ENCODE measurements at places on chromosomes 16 and 17.

DNA sequence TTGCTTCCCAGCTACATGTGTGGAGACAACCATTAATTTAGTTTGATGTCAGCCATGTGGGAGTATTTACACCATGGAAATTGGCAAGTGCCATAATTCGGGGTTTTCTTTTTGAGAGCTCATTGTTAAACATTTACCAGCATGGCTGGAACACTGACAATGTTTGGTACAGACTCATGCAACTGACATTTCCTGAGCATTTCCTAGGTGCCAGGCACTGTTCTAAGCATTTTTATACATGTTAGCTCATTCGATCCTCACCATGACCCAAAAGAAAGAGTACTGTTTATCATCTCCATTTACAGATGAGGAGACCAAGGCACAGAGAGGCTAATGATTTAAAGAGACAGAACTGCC lies 86.9 kb downstream of the FOXL1 start:
- no peak for DNase-seq

- no peak for DNase-seq
Measured at GRCh38 chr16:55002419-55002818, 71.8 kb downstream of the IRX5 start.

- no peak for DNase-seq
Measured at GRCh38 chr17:54324813-54325212, 502.1 kb downstream of the KIF2B start.

DNA sequence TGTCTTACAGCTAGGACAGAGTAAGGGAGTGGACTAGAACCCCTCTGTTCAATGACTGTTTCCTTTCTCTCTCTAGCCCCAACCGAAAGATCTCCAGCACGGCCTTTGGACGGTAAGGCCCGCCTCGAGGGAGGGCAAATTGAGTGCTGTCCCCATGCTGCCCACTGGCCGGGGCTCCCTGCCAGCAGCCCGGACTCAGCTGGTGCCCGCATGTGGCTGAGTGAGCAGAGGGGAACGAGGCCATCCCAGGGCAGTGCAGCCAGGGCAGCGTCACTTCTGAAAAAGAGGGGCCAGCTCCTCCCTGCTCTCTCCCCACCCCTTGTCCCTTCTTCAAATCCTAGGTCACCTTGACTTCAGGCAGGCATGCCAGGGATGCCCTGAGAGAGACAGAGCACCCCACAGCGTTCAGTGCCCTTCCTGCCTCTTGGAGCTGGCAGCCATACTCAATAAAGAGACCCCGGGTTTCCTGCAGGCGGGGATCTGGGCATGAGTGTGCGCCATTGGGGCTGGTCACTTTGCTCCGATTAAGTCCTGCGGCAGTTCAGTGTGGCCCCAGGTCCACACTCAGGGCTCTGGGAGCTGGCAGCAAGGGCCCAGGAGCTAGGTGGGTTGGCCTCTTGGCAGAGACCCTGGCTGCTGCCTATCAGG lies 130.9 kb downstream of the RAB11FIP4 start:
- no peak for DNase-seq

DNA sequence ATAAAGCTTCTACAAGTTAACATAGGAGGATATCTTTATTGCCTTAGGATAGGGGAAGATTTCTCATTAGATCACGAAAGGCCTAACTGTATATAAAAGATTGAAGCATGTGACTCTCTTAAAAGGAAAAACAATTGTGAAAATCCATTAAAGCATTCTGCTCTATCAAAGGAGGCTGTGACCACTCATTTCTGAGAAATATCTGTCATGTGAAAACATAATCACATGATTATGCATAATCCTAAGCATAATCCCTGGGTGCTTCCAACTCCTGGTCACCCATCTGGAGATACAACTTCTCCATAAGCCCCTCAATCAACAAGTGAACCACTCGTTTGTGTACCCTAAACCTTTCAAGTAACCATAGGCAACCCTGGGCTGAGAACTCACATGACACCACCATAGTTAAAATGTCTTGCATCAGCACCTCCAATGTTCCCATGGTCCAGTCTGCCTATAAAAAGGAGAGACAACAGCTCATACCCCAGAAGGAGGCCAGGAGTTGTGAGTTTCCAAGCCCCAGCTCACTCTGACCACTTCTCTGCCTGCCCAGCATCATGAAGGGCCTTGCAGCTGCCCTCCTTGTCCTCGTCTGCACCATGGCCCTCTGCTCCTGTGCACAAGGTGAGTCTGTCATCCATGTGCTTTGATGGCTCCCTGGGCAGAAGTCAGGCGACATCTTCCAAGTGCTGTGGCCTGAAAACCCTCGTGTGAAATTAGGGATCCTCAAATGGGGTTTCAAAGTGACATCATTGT lies at the start of gene CCL18:
CCL18 (plus strand) TSS at position 487 of the 756 bp plus-strand sequence; CDS start at position 558, 71 bp downstream.
- DNase-seq, result no peak

DNA sequence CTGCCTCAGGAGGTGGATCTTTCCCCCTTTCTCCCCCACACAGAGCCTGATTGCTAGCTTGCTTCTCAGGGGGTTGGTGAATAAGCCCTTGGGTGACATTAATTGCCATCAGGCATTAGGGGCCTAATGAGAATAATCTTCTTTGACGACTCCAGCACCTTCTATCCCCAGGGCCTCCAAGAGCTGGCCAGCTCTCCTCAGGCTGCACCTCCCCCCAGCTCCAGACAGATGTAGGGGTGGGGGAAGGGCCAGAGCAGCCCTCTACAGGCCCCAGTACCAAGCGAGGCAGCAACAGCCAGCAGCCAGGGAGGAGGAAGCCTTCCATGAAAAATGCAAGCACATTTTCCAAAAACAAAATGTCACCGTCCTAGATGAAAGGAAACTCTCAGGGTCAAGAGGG lies 1.4 kb upstream of the TMEM132E start:
- DNase-seq, result no peak

GRCh38 chr16:82649766-82650165 lies 23.0 kb downstream of the CDH13 start:
- no peak for DNase-seq

- no peak for DNase-seq
Measured at GRCh38 chr17:73013816-73014663, 78.4 kb downstream of the SLC39A11 start.

GRCh38 chr16:53220585-53220984 lies 165.8 kb downstream of the CHD9 start:
- no peak for DNase-seq

DNA sequence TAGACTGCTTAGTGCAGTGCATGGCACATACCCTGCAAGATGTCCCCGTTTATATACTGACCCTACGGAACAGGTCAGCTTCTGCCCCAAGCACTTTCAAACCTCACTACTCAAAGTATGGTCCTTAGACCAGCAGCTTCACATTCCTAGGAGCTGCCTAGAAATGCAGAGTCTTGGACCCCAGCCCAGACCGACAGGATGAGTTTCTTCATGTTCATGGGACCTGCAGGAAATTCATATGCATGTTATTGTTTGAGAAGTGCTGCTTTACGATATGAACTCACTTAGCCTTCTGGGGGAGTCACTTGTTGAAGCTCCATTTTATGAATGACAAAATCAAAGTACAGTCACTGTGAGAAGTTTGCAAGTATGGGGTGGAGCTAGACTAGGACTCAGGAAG lies 82.6 kb downstream of the DYNLRB2 start:
- DNase-seq, result no peak

DNA sequence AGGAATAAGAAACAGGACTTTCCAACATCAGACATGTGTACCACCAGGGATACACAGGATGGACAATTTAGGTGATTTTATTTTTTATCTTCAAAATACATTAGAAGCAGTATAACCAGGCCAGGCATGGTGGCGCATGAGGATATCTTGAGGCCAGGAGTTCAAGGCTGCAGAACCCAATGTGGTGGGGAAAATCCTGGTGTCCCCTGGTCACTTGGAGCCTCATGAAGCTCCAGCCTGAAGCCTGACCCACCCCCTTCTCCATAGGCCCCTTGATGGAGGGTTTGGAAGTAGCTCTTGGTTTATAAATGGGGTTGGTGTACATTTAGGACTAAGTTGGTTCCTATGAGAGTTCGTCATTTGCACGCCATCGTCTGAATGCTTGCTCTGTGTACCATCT lies 88.6 kb downstream of the MYH11 start:
- no peak for DNase-seq

DNA sequence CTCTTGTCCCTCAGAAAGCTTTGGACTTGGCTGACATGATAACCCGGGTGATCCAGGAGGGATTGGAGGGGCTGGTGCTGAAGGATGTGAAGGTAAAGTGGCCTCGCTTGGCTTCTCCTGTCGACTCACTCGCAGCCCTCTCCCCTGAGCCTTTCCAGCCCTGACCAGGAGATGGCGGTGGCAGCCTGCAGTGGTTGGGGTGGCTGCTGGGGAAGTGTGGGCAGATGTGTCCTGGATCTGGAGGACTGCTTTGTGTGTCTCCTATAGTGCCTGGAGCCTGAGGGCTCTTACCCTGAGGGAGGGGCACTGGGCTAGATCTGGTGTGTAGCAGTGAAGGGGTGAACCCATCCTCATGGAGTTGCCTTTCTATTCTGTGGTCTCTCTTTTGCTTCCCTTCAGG lies 17.9 kb downstream of the LIG3 start:
- DNase-seq, result peak; percentile 58

- no peak for DNase-seq
Measured at GRCh38 chr17:49583226-49583625, 7.6 kb downstream of the NXPH3 start.

DNA sequence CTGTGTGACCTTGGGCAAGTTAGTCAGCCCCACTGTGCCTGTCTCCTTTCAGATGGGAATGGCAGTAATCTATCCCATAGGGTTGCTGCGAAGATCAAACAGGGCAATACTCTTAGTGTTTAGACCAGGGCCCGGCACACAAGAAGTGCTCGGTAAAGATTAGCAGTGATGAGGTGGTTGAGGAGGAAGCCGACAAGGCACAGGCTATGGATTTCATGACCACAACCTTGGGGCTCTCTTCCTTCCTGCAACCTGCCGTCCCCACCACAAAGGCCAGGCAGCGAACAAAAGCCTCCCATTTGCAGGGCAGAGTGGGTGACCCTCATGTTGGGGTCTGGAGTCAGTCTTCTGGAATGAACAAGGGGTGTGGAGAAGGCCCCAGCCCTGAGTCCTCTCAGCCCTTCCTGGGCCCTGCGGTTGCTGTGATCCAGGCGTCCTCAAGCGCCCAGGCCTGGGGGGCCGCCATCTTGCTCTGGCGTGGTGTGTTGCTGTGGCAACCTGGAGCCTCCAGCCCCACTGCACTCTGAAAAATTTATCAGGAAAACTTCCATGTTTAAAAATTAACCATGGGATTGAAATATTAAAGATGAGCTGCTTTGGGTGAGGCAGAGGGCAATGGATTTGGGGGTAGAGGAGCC lies 9.8 kb downstream of the ADAM11 start:
- DNase-seq, result no peak

DNA sequence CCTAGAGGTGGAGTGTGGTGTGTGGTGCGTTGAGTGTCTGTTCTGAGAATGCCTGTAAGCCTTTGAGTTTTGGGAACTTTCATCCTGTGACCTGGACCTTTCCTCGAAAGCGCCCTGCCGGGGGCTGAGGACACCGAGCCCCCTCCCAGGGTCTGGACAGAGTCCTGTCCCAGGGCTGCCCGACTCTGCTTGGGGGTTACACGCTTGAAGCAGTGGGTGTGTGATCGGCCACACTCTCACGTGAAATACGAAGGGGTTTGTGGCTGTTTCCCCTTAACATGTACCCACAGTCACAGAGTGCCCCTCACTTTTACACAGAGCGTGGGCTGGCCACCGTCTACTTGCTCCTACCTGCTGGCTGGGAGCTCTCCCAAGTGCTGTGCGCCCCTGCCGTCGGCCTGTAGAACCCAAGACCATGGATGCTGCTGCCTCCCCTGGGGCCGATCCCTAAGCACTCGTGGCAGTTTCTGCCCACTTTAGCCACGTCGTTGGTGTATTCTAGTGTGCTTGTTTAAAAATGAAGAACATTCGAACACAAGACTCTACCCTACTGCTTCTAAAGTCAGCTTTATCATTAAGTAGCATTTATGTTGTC lies 6.8 kb downstream of the ZNF750 start:
- DNase-seq, result no peak

- DNase-seq, result no peak
Measured at GRCh38 chr17:68511254-68511670, 968 bp upstream of the PRKAR1A start.

GRCh38 chr17:37683454-37683984 lies 40.3 kb upstream of the DDX52 start:
- DNase-seq, result no peak

- no peak for DNase-seq
Measured at GRCh38 chr17:8753976-8754440, 4.3 kb downstream of the SPDYE4 start.
